ENCODE measurements at places on chromosomes 11 and 22.

GRCh38 chr11:27401833-27402316 is 38.9 kb upstream of the CCDC34 start:
- DNase-seq = no peak

- no peak for DNase-seq
These were observed 1.4 kb downstream of the MRGPRF start for GRCh38 chr11:69011624-69012091.

DNA sequence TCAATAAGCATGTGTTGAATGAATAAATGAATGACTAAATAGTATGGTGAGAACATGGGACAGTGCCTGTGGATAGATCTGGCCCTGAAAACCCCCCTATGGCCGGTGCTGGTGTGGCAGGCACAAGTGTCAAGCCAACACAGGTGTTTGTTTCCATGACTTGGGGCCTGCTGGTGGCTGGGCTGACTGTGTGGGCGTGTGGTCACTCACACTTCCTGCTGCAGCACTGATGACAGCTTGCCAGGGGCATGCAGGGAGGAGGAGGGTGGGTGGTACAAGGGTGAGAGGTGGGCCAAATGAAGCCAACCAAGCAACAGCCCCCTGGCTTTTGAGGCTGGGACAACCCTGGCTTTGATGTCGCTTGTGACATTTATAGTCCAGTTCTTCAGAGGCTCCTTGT is 30.3 kb upstream of the ABCC8 start:
- DNase-seq = no peak

DNA sequence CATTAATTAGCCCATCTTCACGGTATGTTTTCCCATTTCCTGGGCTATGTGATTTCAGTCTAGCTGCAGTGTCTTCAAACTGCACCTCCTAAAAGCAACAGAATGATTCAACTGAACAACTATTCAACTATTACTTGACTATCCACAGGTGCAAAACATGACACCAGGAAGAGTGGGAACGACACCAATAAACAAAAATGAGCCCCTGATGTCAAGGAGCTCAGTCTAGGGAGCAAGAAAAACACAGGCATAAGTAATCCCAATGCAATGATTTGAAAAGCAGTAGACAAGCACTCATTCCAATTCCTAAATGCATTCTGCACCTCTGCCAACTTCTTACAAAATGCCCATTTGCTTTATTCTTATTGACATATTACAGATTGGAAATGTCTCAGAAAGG is 285.6 kb downstream of the ETS1 start:
- DNase-seq = no peak

- DNase-seq = peak; percentile 43
These were observed 15.4 kb downstream of the C11orf24 start for GRCh38 chr11:68256331-68256741.

- no peak for DNase-seq
These were observed 56.4 kb downstream of the UBASH3B start for GRCh38 chr11:122711831-122712381.

DNA sequence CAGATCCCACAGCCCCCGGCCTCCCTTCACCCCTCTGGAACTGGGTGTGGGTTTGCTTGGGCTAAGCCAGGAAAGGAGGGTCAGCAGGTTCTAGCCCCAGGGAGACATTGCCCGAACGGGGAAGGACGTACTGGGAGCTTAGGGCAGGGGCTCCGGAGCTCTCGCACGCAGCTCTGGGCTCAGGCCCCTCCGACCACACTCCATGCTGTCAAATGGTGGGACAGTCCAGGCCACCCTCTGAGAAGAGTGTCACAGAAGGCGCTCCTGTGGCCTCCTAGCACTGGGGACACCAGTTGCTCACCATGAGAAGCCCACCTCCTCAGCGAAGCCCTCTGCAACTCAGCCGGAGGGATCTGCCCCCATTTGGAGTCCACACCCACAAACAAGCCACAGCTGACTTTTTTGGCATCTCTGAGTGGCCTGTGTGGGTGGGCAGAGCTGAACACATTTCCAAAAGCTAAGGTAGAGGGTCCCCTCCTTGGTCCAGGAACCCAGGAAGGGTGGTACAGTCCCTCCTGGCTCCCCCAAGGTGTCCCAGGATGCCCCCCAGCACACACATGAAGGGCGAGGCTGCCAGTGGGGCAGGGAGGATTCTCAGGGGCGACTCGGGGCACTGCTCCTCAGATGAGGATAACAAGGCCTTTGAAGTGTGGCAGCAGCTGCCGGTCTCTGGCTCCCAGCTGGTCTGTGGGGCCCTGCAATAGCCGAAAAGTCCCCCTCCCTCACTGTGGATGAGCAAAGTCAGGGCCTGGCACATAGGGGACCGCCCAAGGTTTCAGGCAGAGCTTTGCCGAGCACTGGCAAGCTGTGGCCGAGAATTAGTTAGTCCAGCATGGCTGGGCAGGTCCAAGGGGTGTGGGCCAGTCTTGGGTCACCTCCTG is 13.0 kb upstream of the TEF start:
- DNase-seq = no peak

GRCh38 chr11:35420371-35420770 is 1.0 kb upstream of the SLC1A2 start:
- no peak for DNase-seq

GRCh38 chr11:32255841-32256240 is 165.0 kb downstream of the RCN1 start:
- peak; percentile 38 for DNase-seq

DNA sequence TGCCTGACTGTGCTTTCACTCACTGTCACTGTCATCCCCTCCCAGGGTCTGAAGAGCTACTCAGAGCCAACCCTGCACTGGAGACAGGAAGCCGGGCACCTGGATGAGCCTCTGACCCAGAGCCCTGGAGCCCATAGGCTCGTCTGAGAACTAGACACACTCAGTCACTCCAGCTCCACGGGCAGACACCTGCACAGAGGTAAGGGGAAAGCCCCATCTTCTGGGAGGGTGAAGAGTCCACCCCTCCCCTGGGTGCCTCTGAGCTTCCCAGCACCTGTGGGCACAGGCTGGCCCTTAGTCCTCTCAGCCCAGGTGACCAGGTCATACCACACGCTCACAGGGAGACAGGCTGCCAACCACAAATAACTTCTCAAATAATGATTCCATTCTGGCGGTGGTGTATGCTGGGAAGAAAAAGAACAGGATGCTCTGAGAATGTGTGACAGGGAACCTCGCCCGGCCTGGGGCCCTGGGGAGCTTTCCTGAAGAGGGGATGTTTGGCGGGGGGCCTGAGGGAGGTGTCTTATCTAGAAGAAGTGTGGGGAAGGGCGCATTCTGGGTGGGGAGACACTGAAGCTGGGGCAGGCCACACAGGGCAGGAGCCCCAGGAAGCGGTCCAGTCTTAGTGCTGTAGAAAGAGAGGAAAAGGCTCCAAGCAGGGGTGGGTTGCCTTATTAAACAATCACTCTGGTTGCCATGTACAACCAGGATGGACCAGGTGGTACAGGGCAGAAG is 5.3 kb downstream of the CCDC157 start:
- no peak for DNase-seq

DNA sequence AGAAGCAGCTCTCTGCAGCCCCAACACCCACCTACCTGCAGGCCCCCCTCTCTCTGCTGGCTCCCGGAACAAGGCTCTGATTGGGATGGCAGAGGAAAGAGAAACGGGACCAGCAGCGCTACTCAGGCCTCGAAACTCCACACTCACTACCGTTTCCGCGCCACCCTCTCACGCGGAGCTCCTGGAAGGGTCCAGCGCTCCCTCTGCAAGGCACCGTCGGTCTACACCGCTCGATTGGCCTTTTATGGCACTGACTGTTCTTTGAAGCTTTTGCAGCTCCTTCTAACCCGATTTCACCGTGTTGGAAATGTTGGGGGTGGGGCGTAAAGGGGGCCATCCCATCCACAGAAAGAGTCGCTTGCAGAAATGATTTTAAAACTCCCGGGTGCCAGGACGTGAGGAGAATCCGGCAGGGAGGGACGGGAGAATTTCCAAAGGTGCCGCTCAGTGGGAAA is 323 bp upstream of the PANX1 start:
- DNase-seq = no peak

- DNase-seq = peak; percentile 79
These were observed 11.1 kb downstream of the GRK2 start for GRCh38 chr11:67277231-67277961.

- DNase-seq = no peak
These were observed 98.5 kb downstream of the DBX1 start for GRCh38 chr11:20061776-20062175.

GRCh38 chr11:118082880-118083552 is 3.7 kb downstream of the SMIM35 start:
- peak; percentile 80 for DNase-seq

DNA sequence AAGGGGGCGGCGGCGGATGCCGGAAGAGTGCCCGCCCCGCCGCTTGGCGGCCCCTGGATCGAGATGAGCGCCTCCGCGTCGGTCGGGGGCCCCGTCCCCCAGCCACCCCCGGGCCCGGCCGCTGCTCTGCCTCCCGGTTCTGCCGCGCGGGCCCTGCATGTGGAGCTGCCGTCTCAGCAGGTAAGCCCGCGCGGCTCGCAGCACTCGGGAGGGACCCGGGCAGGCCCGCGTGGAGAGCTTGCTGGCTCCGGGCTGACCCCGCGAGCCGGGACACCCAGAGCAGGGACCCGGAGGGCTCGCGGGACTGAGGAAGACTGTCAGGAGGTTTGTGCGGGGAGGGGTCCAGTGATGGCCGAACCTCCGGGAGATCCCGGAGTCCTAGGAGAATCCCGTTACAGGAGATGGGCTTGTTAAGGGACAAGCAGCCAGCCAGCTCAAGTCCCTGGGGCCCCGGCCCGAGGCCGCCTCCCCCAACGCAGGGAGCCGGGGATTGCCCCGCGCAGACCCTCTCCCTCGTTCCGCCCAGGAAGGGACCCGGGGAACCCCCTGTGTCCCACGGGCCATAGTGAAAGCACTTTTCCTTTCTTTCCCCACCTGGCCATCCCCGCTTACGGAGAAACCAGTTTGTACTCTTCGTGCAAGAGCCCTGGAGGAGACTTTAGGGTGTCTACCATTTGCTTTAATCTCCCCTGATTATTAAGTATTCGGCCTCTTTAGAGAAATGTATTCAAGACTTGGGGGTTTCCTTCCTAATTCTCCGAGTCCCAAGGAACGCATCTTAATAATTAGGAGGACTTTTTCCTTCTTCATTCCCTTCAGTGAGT is 547 bp downstream of the UVRAG start:
- peak; percentile 16 for DNase-seq

- DNase-seq = no peak
These were observed 9.1 kb upstream of the ZBTB16 start for GRCh38 chr11:114050258-114050927.

DNA sequence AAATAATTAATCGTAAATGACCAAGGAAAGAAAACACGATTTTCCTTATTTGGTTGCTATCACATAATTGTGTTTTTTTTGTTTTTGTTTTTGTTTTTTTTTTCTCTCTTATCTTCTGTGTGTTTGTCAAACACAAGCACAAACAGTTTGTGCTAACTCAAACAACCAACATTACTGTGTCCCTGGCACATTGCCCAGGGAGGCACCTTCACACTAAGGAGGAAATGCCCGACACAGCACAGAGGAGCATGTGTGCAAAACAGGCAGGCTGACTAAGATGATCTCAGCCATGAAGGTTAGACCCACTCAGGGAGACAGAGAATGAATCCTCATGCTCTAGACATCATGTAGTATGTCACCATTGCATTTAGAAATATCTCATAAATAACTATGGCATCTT is 130.1 kb downstream of the SOX6 start:
- peak; percentile 84 for DNase-seq

DNA sequence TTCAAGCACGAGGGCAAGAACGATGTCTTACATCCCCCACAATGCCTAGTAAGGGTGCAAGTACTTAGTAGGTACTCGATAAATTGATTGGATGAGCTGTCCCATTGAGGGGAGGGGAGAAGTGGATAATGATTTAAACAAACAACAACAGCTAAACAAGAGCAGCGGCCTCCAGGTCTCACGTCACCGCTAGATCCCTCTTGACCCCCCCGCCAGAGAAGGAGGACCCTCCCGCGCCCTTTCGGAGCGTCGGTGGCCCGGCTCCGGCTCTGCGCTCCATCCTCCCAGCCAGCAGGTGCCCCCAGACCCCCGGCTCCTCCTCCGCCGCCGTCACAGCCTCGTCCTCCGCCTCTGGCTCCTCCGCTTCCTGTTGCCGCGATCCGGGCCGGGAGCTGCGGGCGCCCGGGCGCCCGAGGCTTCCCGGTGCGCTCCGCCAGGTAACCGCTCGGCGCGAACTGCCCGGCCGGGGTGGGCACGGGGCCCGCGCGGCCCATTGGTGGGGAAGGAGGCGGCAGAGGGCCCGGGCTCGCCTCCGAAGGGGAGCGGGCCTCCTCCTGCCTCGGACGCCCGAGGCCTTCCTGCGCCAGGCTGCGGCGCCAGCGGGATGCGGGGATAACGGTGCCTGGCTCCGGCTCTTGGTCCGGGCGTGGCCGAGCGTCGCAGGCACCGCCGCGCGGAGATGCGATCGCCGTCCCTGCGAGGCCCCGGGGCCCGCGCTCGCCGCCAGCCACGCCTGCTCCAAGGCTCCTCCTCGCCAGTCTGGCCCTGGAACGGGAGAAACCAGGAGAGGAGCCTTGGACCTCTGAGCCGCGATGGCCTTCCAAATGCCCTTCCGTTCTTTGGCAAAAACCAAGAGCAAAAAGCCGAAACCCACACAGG is at the start of gene TLCD5:
TSS of gene TLCD5 (plus strand) at position 368 of the 879 bp plus-strand sequence. CDS start 2,143 bp downstream, outside the sequence.
- DNase-seq = peak; percentile 74

DNA sequence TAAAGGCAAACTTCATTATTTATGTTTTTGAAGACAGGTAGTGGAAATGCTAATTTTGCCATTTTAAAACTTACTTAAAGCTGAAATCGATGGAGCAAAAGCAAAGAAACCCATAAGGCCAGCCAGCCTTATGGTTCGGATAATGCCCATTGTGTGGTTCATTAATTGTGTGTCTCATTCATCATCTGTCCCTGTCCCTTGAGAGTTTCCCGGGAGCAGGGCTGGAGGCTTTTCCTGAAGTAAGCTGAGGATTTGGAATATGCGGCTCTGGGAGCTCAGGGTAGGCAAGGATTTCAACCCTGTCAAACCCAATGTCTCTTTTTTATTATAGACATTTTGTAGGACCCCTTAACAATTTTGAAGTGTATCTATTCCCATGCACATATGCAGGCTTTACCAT is 790.0 kb upstream of the KIRREL3 start:
- DNase-seq = no peak

GRCh38 chr11:31768749-31769640 is 42.1 kb downstream of the PAX6 start:
- no peak for DNase-seq

DNA sequence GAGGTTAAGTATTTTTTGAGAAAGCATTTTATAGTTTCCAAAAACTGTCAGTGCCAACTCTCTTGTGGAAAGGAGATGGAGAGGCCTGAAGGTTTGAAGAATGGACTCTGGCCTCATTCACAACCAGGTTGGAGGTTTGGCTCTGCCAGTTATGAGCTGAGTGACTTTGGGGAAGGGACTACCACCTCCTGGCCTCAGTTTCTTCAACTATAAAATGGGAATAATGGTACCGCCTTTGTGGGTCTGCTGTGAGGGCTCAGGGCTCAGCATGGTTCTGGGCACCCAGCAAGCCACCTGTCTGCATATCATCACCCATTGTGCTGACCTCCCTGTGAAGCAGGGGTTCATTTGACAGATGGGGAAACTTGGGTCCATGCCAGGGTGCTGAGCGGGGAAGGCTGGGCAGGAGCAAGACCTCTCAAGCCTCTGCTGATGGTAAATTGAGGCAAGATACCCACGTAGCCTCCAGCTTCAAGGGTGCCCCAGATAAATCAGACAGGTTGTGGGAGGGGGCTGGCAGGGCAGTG is 3.5 kb upstream of the LIF start:
- no peak for DNase-seq

GRCh38 chr11:80846979-80847378 is 1406.1 kb upstream of the TENM4 start:
- no peak for DNase-seq

All from large intestine (tissue), 12 donors.